Astrocyte (in vitro differentiated cells and primary cell): ENCODE measurements at places on chromosomes 2 and 18.
A peak's percentile ranks its signal among the peaks of the same experiment; 100 is the strongest.

GRCh38 chr18:61718944-61719343 is 173.9 kb downstream of the RNF152 start:
- no peak overlapping the region for H3K27ac ChIP-seq
- H3K27me3 ChIP-seq: no peaks in the 10 kb centered on the region
- DNase-seq: no peak
- no peaks in the 10 kb centered on the region for H3K36me3 ChIP-seq
- H3K4me3 ChIP-seq: no peak overlapping the region

GRCh38 chr2:18940184-18940583 is 350.8 kb upstream of the NT5C1B start:
- no peak overlapping the region for H3K4me3 ChIP-seq
- DNase-seq: no peak
- H3K27me3 ChIP-seq: no peaks in the 10 kb centered on the region
- no peaks in the 10 kb centered on the region for H3K36me3 ChIP-seq
- no peaks in the 10 kb centered on the region for H3K4me1 ChIP-seq

DNA sequence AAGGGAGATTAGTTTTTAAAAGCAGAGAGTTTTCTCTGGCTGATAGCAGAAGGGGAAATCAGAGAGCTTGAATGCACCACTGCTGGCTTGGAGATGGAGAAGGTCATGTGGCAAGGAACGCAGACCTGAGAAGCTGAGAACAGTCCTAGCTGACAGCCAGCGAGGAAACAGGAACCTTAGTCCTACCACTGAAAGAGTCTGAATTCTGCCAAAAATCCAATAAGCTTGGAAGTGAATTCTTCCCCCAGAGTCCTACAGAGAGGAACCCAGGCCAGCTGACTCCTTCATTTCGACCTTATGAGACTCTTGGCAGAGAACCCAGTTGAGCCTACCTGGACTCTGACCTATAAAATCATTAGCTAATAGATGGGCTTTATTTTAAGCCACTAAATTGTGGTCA is 371.9 kb upstream of the TNP1 start:
- H3K4me3 ChIP-seq: no peak overlapping the region
- DNase-seq: no peak
- H3K4me1 ChIP-seq: peaks cover 10% of the 10 kb centered on the region
- H3K27ac ChIP-seq: peak overlapping the region; percentile 23
- no peaks in the 10 kb centered on the region for H3K27me3 ChIP-seq

DNA sequence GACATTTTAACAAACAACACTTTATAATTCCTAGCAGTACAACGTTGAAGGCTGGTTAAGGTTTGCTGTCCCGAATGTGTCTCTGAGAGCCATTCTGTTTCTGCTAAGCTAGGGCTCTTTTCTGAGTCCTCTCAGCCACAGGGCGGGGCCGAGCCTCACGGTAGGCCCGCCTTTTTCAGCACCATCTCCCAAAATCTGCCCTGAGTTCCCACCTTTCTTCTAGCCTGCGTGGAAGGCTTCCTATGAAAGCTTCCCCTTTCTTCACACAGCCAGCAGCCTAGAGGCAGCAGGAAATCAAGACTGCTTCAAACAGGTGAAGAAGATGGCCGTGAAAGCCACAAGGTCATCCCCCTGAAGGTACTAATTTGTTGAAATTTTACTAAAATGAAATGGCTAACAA is 255.5 kb downstream of the CDH2 start:
- peaks cover 23% of the 10 kb centered on the region for H3K4me1 ChIP-seq
- H3K36me3 ChIP-seq: no peaks in the 10 kb centered on the region
- H3K27ac ChIP-seq: peak overlapping the region; percentile 88
- no peaks in the 10 kb centered on the region for H3K27me3 ChIP-seq
- peak overlapping the region; percentile 59 for H3K4me3 ChIP-seq

GRCh38 chr2:23522726-23523372 is 137.9 kb downstream of the KLHL29 start:
- no peak for DNase-seq
- H3K27ac ChIP-seq: no peak overlapping the region
- H3K36me3 ChIP-seq: no peaks in the 10 kb centered on the region
- no peaks in the 10 kb centered on the region for H3K27me3 ChIP-seq
- H3K4me1 ChIP-seq: peaks cover 7% of the 10 kb centered on the region
- H3K4me3 ChIP-seq: no peak overlapping the region

DNA sequence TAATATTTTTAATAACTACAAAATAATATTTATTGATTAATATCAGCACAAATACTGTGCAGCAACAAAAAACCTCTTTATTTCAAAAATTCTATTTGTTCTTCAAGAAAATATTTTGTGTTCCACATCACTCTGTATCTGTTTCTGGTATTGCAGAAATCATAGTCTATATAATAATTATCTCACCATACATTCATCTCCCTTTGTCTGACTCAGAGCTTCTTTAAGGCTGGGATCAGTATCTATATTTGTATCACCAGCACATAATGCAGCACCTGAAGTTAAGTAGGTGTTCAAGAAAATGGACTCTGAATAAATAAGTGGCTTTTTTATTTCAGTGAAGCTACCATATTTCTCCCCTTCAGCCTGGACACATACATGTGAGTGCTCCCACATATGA is 1.6 kb upstream of the MARCHF4 start:
- H3K4me3 ChIP-seq: no peak overlapping the region
- peaks cover 35% of the 10 kb centered on the region for H3K4me1 ChIP-seq
- DNase-seq: no peak
- H3K27ac ChIP-seq: peak overlapping the region; percentile 98

- H3K4me1 ChIP-seq: peaks cover 25% of the 10 kb centered on the region
- H3K36me3 ChIP-seq: no peaks in the 10 kb centered on the region
- no peak for DNase-seq
Measured at GRCh38 chr18:13446024-13446423, 227.5 kb downstream of the LDLRAD4 start.

DNA sequence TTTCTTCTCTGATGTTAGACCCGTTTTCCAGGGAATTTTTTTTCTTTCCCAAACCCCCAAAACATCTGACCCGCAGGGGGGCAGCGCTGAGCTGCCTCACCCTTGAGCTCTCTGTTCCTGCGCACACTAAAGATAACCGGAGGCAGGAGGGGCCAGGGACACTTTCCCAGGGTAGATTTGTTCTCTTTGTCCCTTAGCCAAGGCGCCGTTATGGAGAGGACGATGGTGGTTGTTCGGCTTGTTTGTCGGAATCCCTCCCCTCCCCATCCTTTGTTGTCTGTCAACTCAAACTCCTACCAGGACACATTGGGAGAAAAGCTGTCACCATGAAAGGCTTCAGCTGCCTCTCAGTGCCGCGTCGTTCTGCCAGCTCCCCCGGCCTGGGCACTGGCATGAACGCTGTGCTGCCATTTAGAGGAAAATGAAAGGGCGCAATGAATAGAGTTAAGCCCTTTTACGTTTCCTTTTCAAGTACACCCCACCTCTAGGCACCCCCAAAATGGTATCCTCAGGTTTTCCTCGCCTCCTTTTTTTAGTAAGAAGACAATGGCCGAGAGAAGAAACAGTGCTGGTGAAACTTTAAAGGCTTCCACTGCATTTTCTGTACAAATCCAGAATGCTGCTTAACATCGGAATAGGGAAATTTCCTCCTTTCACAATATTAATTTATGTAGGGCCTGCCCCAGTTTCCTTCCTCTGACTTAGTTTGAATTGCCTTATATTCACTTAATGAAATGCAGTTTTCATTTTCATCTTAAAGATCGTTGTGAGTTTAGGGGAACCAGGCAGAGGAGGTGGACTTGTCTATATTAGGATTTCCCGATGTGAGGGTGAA is 62.1 kb downstream of the RND3 start:
- H3K4me3 ChIP-seq: peak overlapping the region; percentile 48
- H3K27ac ChIP-seq: peak overlapping the region; percentile 33
- H3K36me3 ChIP-seq: no peaks in the 10 kb centered on the region
- no peaks in the 10 kb centered on the region for H3K4me1 ChIP-seq

- no peaks in the 10 kb centered on the region for H3K4me1 ChIP-seq
- H3K4me3 ChIP-seq: no peak overlapping the region
- no peak for DNase-seq
- H3K36me3 ChIP-seq: no peaks in the 10 kb centered on the region
Measured at GRCh38 chr2:226037526-226037925, 638.0 kb downstream of the NYAP2 start.

GRCh38 chr2:209578394-209579001 is 154.7 kb downstream of the MAP2 start:
- no peak for DNase-seq
- no peaks in the 10 kb centered on the region for H3K27me3 ChIP-seq
- no peaks in the 10 kb centered on the region for H3K36me3 ChIP-seq
- H3K27ac ChIP-seq: no peak overlapping the region
- H3K4me1 ChIP-seq: peaks cover 3% of the 10 kb centered on the region

DNA sequence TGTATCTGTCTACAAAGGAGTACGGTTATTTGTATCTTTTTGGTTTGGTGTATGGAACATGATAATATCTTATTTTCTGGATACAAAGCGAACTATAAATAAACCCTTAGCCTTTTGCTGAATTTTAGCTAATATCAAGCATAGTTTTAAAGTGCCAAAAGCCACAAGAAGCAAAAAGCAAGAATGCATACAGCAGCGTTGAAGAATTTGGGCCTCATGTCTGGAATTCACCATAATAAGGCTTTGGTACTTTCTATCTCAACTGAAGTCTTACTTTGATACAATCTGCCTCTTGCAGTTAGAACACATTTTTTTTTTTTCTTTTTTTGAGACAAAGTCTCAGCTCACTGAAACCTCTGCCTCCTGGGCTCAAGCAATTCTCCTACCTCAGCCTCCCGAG is 151.5 kb downstream of the ERBB4 start:
- peak; percentile 72 for DNase-seq
- no peaks in the 10 kb centered on the region for H3K4me1 ChIP-seq
- no peak overlapping the region for H3K4me3 ChIP-seq
- no peaks in the 10 kb centered on the region for H3K36me3 ChIP-seq

DNA sequence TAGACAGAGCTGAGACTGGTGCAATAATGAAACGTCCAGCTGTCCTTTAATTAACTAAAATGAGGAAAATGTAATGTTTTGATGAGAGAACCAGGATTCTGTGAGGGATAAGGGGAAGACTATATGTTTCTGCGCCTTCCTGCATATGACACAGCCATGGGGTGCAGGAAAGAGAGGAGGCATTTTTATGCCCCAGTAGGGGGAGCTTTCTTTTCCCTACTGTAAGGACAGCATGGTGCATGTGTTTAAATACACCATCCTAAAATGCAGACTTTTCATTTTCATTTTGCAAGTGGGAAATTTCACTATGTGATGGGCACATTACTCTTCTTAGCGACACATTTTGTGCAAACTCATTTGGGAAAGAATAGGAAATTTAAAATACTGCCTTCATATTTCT is 446.1 kb downstream of the ARHGAP15 start:
- H3K27ac ChIP-seq: no peak overlapping the region
- no peaks in the 10 kb centered on the region for H3K4me1 ChIP-seq

- DNase-seq: no peak
- no peaks in the 10 kb centered on the region for H3K36me3 ChIP-seq
- H3K4me1 ChIP-seq: peaks cover 8% of the 10 kb centered on the region
- no peaks in the 10 kb centered on the region for H3K27me3 ChIP-seq
Measured at GRCh38 chr18:75216212-75216910, 5.8 kb downstream of the TSHZ1 start.

- no peaks in the 10 kb centered on the region for H3K4me1 ChIP-seq
- H3K36me3 ChIP-seq: no peaks in the 10 kb centered on the region
- H3K27me3 ChIP-seq: no peaks in the 10 kb centered on the region
- H3K4me3 ChIP-seq: no peak overlapping the region
- no peak for DNase-seq
- H3K27ac ChIP-seq: no peak overlapping the region
Measured at GRCh38 chr2:107027810-107028209, 141.8 kb upstream of the ST6GAL2 start.

- H3K27ac ChIP-seq: peak overlapping the region; percentile 65
- H3K27me3 ChIP-seq: no peaks in the 10 kb centered on the region
- peaks cover 22% of the 10 kb centered on the region for H3K4me1 ChIP-seq
- no peak overlapping the region for H3K4me3 ChIP-seq
Measured at GRCh38 chr2:209368406-209368805, 55.4 kb upstream of the MAP2 start.

- H3K36me3 ChIP-seq: no peaks in the 10 kb centered on the region
- no peaks in the 10 kb centered on the region for H3K4me1 ChIP-seq
- no peak for DNase-seq
- no peak overlapping the region for H3K4me3 ChIP-seq
Measured at GRCh38 chr2:30639836-30640235, 167.4 kb downstream of the CAPN13 start.

GRCh38 chr2:104318001-104318665 is 535.8 kb upstream of the POU3F3 start:
- H3K36me3 ChIP-seq: no peaks in the 10 kb centered on the region
- peaks cover 2% of the 10 kb centered on the region for H3K27me3 ChIP-seq
- H3K4me3 ChIP-seq: no peak overlapping the region
- DNase-seq: peak; percentile 10

DNA sequence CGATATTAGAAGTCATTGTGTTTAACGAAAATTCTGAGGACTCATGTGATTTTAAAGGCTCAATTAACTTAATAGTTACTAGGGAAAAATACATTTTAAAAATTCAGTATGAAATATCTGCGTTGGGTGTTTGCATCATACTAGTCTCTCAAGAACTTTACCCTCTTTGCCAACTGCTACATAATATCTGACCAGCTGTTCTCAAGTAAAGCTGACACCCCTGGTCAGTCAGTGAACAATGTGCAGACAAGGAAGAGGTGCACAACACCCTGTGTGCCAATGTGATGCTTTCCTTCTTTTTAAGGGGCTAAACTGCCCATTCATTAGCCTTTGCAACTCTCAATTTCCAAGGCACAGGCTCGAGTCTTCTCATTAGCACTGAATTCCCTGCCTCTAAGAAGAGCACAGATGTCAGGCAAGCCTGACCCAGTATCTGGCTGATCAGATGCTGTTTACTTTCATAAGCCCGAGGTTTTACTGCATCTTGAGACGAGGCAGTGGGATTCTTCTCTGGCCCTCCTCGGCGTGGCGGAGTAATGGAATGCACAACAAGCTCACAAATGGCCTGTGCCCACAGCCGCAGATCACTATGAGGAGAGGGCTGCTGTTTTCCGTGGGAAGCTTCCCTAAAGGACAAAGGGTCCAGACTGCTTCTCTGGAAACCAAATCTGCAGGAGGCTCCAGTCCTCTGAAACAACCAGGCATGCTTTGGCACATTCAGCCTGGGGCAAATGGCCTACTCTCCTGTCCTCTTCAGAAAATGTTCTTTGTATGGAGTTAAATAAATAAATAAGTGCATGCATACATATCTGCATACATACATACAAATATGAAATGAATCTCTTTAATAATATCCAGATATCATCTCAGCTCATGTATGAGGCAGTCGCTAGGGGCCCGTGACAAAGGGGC is 240.3 kb downstream of the ZNF521 start:
- no peak overlapping the region for H3K4me3 ChIP-seq
- no peak for DNase-seq
- no peaks in the 10 kb centered on the region for H3K4me1 ChIP-seq
- H3K27me3 ChIP-seq: no peaks in the 10 kb centered on the region
- no peaks in the 10 kb centered on the region for H3K36me3 ChIP-seq

GRCh38 chr2:110167326-110168000 is 37.4 kb downstream of the NPHP1 start:
- no peak overlapping the region for H3K27ac ChIP-seq
- no peaks in the 10 kb centered on the region for H3K36me3 ChIP-seq
- no peak overlapping the region for H3K4me3 ChIP-seq
- DNase-seq: peak; percentile 40
